GM19239 (cell line): ENCODE measurements at places on chromosomes 2 and 18.

DNA sequence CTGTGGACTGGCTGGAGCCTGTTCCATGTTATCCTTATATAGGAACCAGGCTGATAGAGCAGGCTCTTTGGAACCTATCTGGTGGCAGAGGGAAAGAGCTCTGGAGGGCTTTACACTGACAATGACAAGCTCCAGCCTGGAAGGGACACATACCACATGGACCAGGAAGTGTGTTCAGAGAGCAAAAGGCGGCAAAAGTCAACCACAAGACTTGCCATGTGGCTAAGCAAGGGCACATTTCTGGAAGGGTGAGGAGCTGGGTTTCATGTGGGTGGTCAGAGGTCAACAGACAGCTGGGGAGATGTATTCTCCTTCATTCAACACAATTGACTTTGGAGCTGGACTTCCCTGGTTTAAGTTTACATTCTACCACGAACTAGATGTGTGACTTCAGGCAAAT lies 325.2 kb downstream of the DYSF start:
- DNase-seq: no peak

GRCh38 chr2:49950646-49951045 lies 796.3 kb upstream of the FSHR start:
- no peak for DNase-seq

GRCh38 chr2:37782155-37782673 lies 110.8 kb upstream of the CDC42EP3 start:
- DNase-seq: no peak

DNA sequence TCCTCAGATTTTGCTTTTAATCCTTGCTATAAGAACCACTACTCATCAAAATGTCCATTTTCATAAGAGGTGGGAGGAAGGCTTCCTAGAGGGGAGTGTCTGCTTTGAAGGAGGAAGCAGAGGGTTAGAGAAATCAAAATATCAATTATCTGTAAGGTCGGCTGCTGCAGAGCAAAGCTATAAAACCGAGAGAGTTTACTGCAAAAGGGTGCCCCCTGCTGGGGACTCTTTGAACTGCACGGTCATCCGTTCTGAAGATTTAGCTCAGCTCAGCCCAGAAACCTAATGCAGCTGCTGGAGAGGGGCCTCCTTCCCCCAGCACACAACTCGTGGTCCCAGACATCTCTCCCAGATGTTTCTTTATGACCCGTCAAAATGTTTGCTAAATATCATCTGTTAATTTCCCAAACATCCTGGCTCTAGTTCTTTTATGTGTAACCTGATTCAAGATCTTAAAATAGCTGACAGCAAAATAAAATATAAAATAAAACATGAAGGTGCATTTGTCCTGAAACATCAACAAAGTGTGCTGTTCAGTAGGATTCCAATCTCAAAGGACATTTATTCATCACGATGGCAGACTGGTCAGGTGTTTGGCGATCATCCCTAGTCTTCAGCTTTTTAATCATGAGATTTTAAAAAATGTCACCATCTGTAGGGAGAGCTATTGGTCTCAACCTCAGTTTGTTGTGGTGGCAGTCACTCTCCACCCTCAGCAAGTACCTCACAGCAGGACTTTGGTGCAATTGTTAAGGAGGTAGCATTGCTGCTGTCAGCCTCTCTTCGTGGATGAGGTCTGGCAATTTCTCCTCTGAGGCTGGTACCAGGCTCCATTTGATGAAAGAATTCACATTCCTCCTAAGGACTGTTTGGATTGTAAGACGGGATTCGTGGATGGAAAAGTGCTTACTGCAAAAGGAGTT lies 185.9 kb downstream of the MTX2 start:
- peak; percentile 38 for DNase-seq

- no peak for DNase-seq
These were observed 66.9 kb downstream of the C18orf63 start for GRCh38 chr18:74382481-74383017.

DNA sequence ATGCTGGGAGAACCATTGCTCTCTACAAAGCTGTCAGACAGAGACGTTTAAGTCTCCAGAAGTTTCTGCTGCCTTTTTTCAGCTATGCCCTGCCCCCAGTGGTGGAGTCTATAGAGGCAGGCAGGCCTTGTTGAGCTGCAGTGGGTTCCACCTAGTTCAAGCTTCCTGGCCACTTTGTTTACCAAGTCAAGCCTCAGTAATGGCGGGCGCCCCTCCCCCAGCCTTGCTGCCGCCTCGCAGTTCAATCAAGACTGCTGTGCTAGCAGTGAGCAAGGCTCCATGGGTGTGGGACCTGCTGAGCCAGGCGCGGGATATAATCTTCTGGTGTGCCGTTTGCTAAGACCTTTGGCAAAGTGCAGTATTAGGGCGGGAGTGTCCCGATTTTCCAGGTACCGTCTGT lies 52.7 kb upstream of the SCYGR2 start:
- DNase-seq: no peak

GRCh38 chr2:19158211-19158610 lies 200.2 kb downstream of the OSR1 start:
- DNase-seq: no peak

- DNase-seq: peak; percentile 71
These were observed 7.6 kb upstream of the PRKCE start for GRCh38 chr2:45643543-45644542.

GRCh38 chr18:67581178-67581577 lies 64.7 kb upstream of the DSEL start:
- no peak for DNase-seq

GRCh38 chr2:164478205-164478604 lies 143.1 kb downstream of the GRB14 start:
- no peak for DNase-seq

DNA sequence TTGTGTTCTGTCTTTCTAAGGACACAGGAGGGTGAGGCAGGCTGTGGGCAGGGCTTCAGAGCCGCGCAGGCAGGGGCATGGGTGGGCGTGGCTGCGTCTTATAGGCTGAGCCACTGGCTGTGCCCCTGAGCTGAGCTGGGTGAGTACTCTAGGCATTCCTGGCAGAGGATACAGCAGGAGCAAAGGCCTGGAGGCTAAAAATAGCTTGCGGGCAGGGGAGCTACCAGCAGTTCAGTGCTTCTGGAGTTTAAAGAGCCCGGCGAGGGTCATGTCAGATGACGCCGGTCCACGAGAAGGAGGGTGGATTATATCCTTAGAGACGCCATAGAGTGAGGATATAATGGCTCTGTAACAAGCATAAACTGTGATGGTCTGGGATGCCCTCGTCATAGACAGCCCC lies 31.5 kb upstream of the PDIA6 start:
- DNase-seq: no peak

DNA sequence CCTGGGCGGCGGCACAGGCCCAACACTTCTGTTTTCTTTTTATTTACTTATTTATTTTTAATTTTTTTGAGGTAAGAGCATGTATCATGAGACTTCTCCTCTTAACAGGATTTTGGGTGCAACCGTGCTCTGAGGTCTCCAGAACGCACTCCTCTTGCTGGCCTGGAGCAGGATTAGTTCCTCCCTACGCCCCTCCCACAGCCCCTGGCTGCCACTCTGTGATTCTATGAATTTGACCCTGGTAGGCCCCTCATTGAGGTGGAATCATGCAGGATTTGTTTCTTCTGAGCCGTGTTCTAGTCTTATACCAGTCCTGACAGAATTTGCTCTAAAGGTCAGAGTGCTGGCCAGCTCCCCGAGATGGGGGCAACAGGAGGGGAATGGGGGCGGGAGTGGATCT lies 106.5 kb upstream of the HS6ST1 start:
- no peak for DNase-seq

DNA sequence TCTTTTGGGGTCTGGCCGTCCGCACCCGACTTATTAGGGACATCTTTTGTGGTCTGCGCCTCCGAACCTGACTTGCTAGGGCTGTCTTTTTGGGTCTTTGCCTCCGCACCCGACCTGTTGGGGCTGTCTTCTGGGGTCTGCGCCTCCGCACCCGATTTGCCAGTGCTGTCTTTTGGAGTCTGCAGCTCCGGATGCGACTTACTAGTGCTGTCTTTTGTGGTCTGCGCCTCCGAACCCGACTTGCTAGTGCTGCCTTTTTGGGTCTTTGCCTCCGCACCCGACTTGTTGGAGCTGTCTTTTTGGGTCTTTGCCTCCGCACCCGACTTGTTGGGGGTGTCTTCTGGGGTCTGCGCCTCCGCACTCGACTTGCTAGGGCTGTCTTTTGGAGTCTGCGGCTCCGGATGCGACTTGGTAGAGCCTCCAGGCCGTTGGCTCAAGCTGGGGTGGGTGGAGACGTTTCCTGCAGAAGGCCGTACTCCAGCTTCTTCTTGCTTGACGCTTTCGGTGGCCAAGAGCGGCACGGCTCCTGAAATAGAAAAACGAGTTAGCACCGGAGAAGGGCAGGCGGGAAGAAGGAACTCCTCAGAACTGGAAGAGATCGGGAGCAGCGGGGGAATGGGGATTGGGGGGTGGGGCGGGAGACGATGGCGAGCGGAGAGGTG lies 498 bp downstream of the TGOLN2 start:
- DNase-seq: peak; percentile 32

- DNase-seq: no peak
These were observed 825.2 kb upstream of the SALL3 start for GRCh38 chr18:78154444-78154843.

GRCh38 chr18:55265984-55266383 lies 306.7 kb upstream of the CCDC68 start:
- DNase-seq: no peak

DNA sequence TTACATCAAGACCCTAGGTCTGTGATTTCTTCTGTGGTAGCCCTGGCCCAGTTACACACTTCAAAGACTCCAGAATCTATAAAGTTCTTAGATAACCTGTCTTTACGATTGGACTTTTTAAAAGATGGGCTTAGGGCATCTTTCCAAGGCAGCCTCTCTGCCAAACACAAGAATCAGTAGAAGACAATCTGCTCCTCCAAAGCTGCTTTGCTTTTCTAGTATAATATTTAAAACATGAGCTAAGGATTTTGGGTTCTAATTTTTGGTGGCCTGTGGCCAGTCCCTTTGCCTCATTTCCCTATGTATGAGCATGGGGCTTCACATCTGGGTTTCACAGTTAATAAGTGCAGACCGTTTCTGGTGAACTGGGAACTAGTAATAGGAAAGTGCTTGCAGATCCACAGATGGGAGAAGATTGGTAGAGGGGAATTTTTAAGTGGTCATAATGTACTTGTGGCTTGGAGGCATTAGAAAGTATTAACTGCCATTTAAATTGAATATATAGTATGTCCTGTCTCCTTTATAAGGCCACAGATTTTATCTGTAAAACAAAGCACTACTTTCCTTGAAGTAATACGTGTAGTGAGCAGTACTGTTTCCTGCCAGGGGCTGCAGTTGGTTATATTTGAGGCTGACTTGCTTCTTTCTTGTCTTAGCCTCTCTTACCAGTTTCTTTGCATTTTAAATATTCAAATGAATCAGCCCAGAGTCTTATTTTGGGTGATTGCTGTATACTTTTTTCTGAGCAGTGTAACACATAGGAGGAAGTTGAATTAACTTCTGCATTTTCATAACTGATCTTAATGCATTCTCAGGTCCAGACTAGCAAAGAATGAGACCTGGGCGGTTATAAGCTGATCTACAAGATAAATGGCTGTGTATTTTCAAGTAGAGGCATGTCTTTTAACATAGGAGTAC lies 1.5 kb downstream of the ARPC2 start:
- DNase-seq: peak; percentile 21

DNA sequence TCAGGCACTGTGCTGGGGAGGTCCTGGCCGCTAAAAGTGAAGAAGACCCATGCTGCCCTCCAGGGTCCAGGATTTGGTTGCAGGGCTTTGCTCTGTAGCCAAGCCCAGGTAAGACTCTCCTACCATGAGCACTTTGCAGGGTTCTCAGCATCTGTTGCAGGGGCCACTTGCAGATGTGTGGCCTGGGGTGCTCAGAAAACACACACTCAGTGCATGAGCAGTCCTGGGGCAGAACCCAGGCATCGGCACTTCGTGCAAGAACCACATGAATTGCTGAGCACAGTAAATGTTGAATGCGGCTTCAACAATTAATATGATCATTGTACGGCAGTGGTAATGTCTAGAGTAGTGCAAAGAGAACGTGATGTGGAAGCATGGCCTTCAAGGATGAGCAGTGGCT lies 98.5 kb upstream of the SMIM21 start:
- DNase-seq: no peak

GRCh38 chr18:78071776-78072175 lies 822.1 kb downstream of the GALR1 start:
- no peak for DNase-seq

GRCh38 chr2:168434146-168434545 lies 21.9 kb upstream of the CERS6 start:
- DNase-seq: no peak

DNA sequence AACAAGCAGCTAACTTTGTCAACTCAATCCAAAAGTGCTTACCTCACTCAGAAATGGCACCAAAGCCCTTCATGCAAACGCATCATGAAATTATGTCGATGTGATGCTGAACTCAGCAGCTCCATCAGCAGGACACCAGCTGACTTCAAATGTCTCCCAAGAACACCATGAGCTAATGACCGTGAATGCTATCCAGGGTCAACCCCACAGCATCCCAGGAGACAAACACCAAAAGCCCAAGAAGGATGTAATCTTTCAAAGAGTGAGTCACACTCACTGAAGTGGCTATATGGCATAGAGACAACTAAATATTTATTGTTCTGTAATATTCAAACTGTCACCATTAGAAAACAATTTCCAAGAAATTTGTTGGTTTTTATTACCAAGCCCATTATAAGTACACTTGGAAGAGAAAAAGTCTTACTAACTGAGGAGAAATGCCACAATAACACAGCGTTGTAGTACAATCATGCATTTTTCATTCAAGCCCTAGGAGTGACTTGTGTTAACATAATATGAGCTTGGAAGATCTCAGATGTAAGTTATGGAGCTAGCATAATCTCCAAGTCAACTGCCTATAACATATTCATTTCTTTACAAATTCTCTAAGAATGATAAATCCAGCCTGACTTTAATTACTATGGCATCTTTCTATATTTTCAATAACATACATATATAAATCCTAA lies 165.0 kb upstream of the CCDC68 start:
- no peak for DNase-seq

- peak; percentile 21 for DNase-seq
These were observed 11.1 kb downstream of the DHRS9 start for GRCh38 chr2:169080250-169081069.

DNA sequence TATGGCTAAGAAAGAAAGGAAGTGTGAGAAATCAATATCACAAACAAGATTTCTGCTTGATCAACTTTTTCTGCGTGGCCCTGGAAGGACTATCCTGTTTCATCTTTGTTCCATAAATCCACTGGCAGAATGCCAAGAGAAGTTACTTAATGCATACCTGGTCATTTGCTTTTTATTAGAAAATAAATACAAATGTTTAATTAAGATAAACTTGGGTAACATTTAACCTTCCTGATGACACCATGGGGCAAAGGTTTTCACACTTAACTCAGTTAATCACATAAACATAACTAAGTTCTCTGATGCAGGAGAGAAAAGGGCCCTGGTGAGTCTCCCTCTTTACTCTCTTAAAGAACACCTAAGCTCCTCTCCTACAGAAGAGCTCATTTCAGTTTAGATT lies 203.3 kb downstream of the AFF3 start:
- no peak for DNase-seq
